ENCODE measurements at places on chromosomes 3 and 15. TPM values are rescaled to one million over a fixed set of nuclear protein-coding genes. Genes with fewer than 3 reads are reported as not detected.

The CLEC3B gene
- 14.7 TPM for total RNA-seq

The C3orf49 gene
- total RNA-seq: not detected

The PCSK6 gene
- total RNA-seq: 16.3 TPM

The TF gene
- 7.2 TPM for total RNA-seq

The CCDC13 gene
- 2.8 TPM for total RNA-seq

The CTDSPL gene
- total RNA-seq: 20.7 TPM

The CCDC9B gene
- total RNA-seq: 4.4 TPM

The ARF4 gene
- 82.6 TPM for total RNA-seq

The AMOTL2 gene
- 73.2 TPM for total RNA-seq

The PLCL2 gene
- total RNA-seq: 95.8 TPM

The EXD1 gene
- total RNA-seq: 0.63 TPM

The CDHR4 gene
- not detected for total RNA-seq

The NSUN3 gene
- 41.3 TPM for total RNA-seq

The VPS33B gene
- 13.5 TPM for total RNA-seq

The PTPRG gene
- 103 TPM for total RNA-seq

The ZNF609 gene
- 60.1 TPM for total RNA-seq

The VGLL3 gene
- total RNA-seq: 0.94 TPM

The ASB14 gene
- total RNA-seq: not detected

The ECE2 gene
- 6.9 TPM for total RNA-seq

The TMC3 gene
- 0.31 TPM for total RNA-seq

The FURIN gene
- total RNA-seq: 11.6 TPM

The P3H2 gene
- total RNA-seq: 4.7 TPM

The HYKK gene
- 1.3 TPM for total RNA-seq
